ENCODE measurements at places on chromosomes 5 and 9. TPM values are rescaled to one million over a fixed set of nuclear protein-coding genes. Genes with fewer than 3 reads are reported as not detected.

ESM1 gene
- total RNA-seq: 2.5 TPM

ORM1 gene
- not detected for total RNA-seq

ZNF883 gene
- total RNA-seq: 1.7 TPM

GADD45G gene
- 0.15 TPM for total RNA-seq

CDC20B gene
- not detected for total RNA-seq

HSDL2 gene
- total RNA-seq: 14.6 TPM

MYORG gene
- 1.3 TPM for total RNA-seq

TMC1 gene
- not detected for total RNA-seq
